ENCODE measurements at places on chromosomes 13 and 19.
A peak's percentile ranks its signal among the peaks of the same experiment; 100 is the strongest.

- H3K27ac ChIP-seq = no peak overlapping the region
- H3K4me1 ChIP-seq = peaks cover 8% of the 10 kb centered on the region
- H3K36me3 ChIP-seq = no peaks in the 10 kb centered on the region
- no peak for DNase-seq
Observed at GRCh38 chr13:25372284-25373081, 709 bp downstream of the ATP8A2 start.

DNA sequence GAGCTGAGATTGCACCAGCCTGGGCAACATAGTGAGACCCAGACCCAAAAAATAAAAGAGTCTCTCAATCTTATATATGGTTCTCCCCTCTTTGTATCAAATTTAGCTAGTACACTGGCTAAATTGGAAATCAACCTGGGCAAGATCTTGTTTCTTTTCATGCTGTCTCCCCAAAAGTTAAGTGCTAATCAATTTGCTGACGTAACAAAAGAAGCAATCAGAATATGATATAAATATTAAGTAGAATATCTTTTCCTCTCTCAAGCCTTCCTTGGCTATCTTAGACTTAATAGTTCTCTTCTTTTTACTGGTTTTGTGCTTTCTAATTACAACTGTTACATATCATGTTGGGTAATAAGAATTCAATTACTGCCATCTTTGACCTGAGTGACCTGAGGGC is 258.9 kb downstream of the KCNRG start:
- no peaks in the 10 kb centered on the region for H3K36me3 ChIP-seq
- no peak overlapping the region for H3K27ac ChIP-seq
- no peaks in the 10 kb centered on the region for H3K27me3 ChIP-seq
- no peak overlapping the region for H3K4me3 ChIP-seq
- H3K4me1 ChIP-seq = peaks cover 7% of the 10 kb centered on the region

DNA sequence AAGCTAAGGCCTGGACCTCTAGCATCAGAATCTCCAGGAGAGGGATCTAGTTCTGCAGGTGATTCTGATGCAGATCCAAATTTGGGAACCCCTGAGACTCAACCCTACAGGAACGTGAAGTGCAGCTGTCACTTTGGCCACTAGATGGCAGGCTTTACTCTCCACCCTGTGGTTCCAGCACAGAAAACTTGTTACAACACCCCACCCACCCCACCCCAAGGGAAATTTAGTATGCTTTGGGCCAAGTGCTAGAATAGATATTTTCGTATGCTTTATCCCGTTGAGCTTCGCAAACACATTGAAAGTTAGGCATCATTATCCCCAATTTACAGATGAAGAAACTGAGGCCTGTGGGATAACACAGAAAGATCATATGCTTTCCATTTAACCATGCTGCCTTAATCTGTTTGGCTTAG is 232.0 kb downstream of the B3GLCT start:
- no peaks in the 10 kb centered on the region for H3K4me1 ChIP-seq
- no peaks in the 10 kb centered on the region for H3K36me3 ChIP-seq
- H3K4me3 ChIP-seq = no peak overlapping the region
- no peaks in the 10 kb centered on the region for H3K27me3 ChIP-seq

GRCh38 chr13:45362939-45363338 is 22.0 kb upstream of the TPT1 start:
- H3K4me1 ChIP-seq = peaks cover 10% of the 10 kb centered on the region
- H3K4me3 ChIP-seq = no peak overlapping the region
- peaks cover 4% of the 10 kb centered on the region for H3K36me3 ChIP-seq
- peak; percentile 25 for DNase-seq
- no peak overlapping the region for H3K27ac ChIP-seq

- H3K4me1 ChIP-seq = no peaks in the 10 kb centered on the region
- DNase-seq = no peak
- no peaks in the 10 kb centered on the region for H3K36me3 ChIP-seq
- H3K27me3 ChIP-seq = no peaks in the 10 kb centered on the region
Observed at GRCh38 chr13:90792335-90792734, 555.2 kb upstream of the MIR17HG start.

GRCh38 chr19:33405553-33406461 is 32.3 kb downstream of the CEBPG start:
- H3K27ac ChIP-seq = peak overlapping the region; percentile 17
- no peaks in the 10 kb centered on the region for H3K27me3 ChIP-seq
- H3K4me1 ChIP-seq = peaks cover 61% of the 10 kb centered on the region
- DNase-seq = no peak
- no peak overlapping the region for H3K4me3 ChIP-seq

DNA sequence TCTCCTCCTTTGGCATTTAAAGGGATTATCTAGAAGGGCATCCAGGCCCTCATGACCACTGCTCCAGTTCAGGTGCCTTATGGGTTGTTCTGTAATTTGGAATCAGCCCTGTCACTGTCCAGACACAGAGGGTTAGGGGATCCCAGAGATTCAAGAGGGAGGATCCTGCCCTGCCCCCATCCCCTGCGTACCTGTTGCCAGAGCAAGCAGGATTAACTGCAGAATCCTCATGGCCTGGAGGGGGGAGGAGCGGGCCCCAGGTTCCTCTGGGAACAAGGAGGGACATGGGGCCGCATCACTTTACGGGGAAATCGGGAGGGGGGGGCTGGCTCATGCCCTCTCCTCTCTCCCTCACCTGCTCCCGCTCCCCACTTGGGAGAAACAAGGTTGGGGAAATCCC is 1.0 kb downstream of the KLK11 start:
- H3K36me3 ChIP-seq = no peaks in the 10 kb centered on the region
- no peak overlapping the region for H3K4me3 ChIP-seq
- no peak overlapping the region for H3K27ac ChIP-seq
- H3K27me3 ChIP-seq = peaks cover 50% of the 10 kb centered on the region
- DNase-seq = no peak
- H3K4me1 ChIP-seq = no peaks in the 10 kb centered on the region

DNA sequence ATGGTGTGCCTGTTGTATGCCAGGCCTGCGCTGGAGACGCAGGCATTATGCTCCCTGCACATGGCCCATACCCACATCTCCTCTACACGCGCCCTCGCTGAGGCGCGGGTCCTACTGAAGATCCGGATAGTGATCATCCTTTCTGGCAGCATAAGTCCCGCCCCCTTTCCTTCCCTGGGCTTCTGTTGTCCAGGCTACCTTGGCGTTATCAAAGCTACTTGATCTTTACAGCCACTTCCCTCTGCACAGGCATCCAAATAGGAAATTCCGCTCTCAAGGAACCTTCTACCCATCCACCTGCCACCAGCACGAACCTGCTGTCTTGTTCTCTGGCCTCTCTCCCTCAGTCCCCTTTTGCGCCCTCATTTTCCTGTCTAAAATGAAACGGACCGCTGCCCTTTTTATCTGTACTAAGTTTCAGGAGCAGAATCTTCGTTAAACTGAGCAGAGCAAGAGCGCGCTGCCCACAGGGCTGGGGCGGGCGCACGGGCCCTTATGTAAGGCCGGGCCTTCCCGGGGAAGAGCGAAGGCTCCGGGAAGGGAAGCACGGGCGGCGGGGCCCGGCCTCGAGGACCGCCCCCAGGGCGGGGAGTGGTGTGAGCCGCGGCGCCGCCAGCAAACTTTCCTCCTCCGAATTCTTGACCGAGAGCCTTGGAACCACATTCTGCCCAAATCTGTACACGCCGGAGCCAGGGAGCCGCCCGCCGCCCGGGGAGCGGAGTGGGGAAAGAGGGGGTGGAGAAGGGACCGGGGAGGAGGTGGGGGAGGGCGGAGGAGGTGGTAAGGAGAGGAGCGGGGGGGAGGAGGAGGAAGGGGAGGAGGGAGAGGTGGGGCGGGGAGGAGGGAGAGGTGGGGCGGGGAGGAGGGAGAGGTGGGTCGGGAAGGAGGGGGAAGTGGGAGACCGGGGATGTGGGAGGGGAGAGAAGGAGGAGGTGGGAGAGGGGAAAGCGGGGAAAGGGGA is 920 bp upstream of the UBE2L5 start:
- peak overlapping the region; percentile 16 for H3K4me3 ChIP-seq
- no peaks in the 10 kb centered on the region for H3K36me3 ChIP-seq
- H3K4me1 ChIP-seq = peaks cover 17% of the 10 kb centered on the region
- no peak overlapping the region for H3K27ac ChIP-seq
- DNase-seq = no peak

- no peak overlapping the region for H3K4me3 ChIP-seq
- peaks cover 7% of the 10 kb centered on the region for H3K4me1 ChIP-seq
- no peaks in the 10 kb centered on the region for H3K27me3 ChIP-seq
- no peaks in the 10 kb centered on the region for H3K36me3 ChIP-seq
- no peak overlapping the region for H3K27ac ChIP-seq
Observed at GRCh38 chr13:79736356-79736755, 255.4 kb downstream of the NDFIP2 start.

GRCh38 chr19:44908074-44908835 is 2.7 kb downstream of the APOE start:
- H3K4me1 ChIP-seq = peaks cover 72% of the 10 kb centered on the region
- H3K4me3 ChIP-seq = no peak overlapping the region
- H3K36me3 ChIP-seq = peaks cover 21% of the 10 kb centered on the region
- no peak overlapping the region for H3K27ac ChIP-seq
